ENCODE measurements at places on chromosomes 4 and X. TPM values are rescaled to one million over a fixed set of nuclear protein-coding genes. Genes with fewer than 3 reads are reported as not detected.

The ZNF718 gene
- 2.9 TPM for total RNA-seq

The BST1 gene
- 55.3 TPM for total RNA-seq

The PRRG3 gene
- not detected for total RNA-seq

The NWD2 gene
- total RNA-seq = not detected

The CENPVL1 gene
- not detected for total RNA-seq

The MAGEA11 gene
- total RNA-seq = not detected

The FGF13 gene
- 0.13 TPM for total RNA-seq

The ARHGAP6 gene
- total RNA-seq = 3.8 TPM

The SFRP2 gene
- total RNA-seq = 0.13 TPM

The LRCH2 gene
- total RNA-seq = 10.9 TPM

The PPA2 gene
- total RNA-seq = 65.6 TPM

The CXCR3 gene
- not detected for total RNA-seq

The FOXP3 gene
- total RNA-seq = 0.07 TPM

The FGA gene
- not detected for total RNA-seq

The FGF2 gene
- 174 TPM for total RNA-seq

The TLR2 gene
- 0.07 TPM for total RNA-seq

The NHS gene
- 4.4 TPM for total RNA-seq

The PACRGL gene
- total RNA-seq = 18.2 TPM

The ERAS gene
- 0.13 TPM for total RNA-seq

The FMR1 gene
- total RNA-seq = 23.1 TPM
